ENCODE measurements at places on chromosomes 3 and 15.

DNA sequence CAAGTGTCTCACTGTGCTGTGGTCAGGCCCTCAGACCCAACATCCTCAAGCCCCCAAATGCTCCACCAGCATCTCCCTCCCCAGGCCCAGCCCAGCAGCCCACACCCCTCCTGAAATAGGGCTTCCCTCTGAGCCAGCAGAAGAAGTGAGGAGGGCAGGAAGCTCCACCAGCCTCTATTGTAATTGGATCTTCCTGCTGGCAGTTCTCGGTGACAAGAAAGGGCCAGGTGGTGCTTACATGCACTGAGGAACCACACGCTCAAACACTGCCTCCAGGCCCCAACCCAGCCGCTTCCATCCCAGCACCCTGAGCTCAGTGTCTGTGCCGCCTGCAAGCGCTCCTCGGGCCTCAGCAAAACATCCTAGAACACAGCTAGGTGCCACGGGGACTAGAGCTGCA, 96.7 kb downstream of the ATP10A start:
- no peak for DNase-seq

DNA sequence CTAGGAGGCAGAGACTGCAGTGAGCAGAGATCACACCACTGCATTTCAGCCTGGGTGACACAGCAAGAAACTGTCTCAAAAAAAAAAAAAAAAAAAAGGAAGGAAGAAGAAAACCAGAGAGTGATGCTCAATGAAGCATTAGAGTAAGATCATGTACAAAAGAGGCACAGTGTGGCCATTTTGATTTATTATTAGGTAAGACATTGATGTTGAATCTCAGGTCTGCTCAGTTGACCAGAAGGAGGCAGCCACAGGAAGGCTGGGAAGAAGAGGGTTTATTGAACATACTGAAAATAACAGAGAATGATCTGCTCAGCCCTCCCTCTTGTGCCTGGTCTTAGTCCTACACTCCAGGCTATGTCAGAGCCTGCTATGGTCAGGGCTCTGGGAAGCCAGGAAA, 15.6 kb downstream of the LRRK1 start:
- DNase-seq: no peak

DNA sequence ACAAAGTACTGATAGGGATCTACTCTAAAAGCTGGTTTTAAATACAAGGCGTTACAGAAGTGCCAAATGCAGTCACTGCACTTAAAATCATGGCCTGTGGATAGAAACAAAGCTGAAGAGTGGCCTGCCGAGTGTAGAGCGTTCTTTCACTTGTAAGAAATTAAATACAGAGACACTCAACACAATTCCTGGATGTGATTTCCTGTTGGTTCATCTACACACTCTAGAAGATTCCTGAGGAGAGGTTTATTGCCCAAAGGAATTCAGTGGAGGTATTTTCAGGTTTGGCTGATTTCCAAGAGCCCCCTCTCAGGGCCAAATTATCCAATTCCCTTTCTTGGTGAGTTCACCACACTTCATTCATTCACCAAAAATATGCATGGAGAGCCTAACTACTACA, 200.3 kb upstream of the IL12A start:
- DNase-seq: no peak

- DNase-seq: no peak
These were observed 159.5 kb upstream of the TBC1D5 start for GRCh38 chr3:17901893-17902292.

DNA sequence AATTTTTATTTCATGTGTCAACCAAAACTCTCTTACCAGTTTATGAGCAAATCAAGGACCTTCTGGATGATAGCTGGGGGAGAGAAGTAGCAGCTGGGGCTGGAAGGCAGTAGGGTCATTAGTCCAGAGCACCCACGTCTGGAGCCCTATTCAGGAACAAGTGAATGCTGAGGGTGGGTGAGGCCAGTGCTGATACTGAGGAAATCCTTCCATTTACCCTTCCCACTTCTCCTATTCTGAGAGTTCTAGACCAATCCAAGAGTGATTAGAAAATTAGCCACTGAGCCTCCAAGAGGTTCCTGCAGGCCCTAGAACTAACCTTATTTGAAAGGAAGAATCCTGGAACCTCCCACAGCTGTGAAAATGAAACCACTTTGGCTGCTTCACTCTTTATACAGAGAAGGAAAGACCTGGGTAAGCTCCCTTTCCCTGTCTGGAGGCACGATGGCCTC, 46.2 kb upstream of the VILL start:
- DNase-seq: peak; percentile 23

GRCh38 chr3:10351013-10351735, 30.3 kb upstream of the SEC13 start:
- DNase-seq: no peak

- no peak for DNase-seq
These were observed 27.8 kb upstream of the RPL32 start for GRCh38 chr3:12869035-12869621.

DNA sequence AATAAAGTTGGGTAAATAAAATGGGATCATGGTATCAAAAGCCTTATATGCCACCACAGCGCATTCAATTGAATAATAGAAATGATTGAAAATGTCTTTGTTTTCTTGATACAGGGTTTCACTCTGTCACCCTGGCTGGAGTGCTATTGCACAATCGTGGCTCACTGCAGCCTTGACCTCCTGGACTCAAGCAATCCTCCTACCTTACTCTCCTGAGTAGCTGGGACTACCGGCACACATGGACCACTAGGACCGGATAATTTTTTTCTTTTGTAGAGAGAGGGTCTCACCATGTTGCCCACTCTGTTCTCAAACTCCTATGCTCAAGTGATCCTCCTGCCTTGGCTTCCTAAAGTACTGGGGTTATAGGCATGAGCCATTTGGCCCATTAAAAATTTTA, 33.8 kb upstream of the BBX start:
- no peak for DNase-seq

DNA sequence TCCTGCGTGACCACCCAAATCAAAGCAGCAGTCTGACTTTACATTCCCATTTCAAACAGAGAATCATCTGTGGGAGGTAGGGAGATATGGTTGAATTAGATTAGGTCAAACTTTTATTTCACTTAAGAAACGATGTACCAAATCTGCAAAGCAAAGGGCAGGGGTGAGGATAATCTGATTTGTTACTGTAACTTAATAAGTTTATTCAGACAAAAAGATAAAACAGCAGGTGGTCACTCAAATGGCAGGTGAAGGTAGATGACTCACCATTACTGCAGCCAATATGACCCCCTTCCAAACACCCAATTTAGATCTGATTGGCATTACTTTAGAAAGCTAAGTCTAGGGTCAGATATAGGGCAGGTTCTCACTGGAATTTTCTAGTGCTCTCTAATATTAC, 651.0 kb upstream of the NAALADL2 start:
- DNase-seq: no peak

- no peak for DNase-seq
These were observed 794.8 kb downstream of the MCTP2 start for GRCh38 chr15:95025924-95026728.

GRCh38 chr3:158159714-158160113, 49.8 kb downstream of the RSRC1 start:
- no peak for DNase-seq

GRCh38 chr3:187040516-187041361, 98.6 kb downstream of the RPL39L start:
- no peak for DNase-seq

DNA sequence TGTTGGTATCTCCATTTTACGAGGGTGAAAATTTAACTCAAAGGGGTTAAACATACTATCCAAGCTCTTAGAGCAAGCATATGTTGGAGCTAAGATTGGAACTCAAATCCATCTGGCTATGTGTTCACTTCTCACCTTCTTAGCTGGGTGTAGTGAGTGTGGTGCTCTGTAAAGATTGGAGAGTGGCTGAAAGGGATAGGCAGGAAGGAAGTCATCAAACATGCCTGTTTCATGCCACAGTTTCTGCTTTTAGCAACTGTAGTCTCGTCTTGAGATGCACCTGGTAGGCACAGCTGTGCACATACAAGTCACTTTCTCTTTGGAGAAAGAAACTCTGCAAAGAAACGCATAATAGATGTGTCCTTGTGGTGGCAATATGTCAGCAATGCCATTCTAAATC, 189.1 kb upstream of the MDFIC2 start:
- no peak for DNase-seq

DNA sequence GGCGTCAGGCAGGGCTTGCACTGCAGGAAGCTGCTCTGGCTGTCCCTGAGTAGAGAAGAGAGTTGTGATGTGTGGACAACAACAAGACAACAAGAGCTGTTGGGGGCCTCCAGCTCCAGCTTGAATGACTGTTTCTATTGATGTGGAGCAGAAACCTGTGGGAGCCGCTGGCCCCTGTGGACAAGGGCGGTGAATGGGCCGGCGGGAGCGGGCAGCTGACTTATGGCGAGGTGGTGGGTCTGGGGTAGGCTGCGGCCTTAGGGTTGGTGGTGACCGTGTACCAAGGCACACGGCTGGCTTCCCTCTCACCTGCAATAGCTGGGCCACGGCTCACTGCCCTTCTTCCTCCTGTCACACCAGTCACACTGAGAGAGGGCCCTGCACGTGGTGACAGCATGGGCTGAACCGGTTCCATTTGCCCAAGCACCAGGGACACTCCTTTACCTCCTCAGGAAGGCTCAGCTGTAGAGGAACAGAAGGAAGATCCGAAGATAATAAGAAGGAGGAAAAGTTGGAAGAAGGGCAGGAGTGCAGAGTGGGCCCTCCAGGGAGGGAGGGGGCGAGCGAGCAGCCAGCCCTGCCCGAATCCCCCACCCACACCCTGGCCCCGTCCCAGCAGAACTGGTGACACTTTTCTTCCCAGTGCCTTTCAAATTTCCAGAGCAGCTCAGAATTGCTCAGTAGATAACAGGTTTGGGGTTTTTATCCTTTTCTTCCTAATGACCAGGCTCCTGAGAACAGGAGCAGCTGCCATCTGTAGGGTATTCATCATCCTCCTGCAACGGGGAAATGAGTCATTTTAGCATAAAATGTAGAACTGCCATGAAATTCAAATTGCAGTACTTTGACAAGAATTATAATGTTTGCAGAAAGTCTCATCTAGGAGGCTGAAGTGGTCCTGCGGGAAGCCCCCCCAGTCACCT, 136.9 kb downstream of the TJP1 start:
- no peak for DNase-seq

GRCh38 chr3:172840913-172841312, 90.4 kb downstream of the ECT2 start:
- DNase-seq: no peak

GRCh38 chr3:116678853-116679252, 30.7 kb upstream of the TUSC7 start:
- no peak for DNase-seq

- no peak for DNase-seq
These were observed 102.7 kb upstream of the CHD2 start for GRCh38 chr15:92797168-92798052.

DNA sequence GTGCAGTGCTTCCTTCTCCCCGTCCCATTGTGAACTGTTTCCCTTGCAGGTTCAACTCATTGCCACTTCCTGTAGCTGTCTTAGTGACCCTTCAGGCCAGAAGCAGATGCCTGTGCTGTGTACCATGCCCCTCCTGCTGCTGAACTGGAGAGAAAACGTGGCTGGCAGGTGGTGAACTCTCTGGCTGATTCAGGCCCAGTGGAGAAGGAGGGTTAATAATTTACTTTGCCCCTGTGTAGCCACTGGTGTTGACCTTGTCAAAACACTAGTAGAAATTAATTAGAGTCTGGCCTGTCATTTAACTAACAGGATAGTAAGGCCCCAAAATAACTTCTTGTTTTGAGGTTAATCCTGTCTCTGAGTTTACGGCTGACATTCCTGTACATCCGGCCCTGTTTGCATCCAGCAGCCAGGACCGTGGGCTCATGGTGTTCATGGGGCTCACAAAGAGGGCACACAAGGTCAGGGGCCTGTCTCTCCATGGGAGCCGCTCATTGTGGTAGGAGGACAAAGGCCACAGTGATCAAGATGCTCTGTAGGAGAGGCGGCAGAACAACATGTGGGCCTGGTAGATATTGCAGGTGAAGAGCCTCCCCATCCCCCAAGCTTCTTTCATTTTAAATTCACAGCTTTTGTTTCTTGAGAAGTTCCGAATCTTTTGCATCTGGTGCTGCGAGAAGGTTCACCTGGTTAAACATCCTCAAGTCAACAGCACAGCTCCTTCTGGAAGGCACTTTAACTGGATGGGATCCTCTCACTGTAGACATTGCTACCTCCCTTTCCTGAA, 101.6 kb downstream of the CGNL1 start:
- no peak for DNase-seq

DNA sequence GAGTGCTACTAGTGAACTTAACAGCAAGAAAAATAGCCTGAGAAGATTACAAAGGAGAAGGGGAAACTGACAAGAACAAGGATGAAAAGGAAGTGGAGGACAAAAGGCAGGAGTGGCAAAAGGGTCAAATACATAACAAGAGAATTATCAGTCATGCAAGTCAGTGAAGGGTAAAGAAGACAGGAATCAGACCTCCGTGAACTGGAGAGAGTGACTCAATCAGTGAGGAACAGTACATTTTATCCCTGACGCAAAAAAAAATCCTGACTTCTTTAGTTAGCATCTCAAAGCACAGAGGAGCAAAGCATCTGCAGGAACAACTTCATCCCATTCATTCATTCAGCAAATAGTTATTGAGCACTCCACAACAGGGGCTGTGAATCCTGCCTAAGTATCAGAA, 97.8 kb downstream of the SST start:
- DNase-seq: no peak

GRCh38 chr3:94673876-94674275, 611.0 kb downstream of the NSUN3 start:
- no peak for DNase-seq

- no peak for DNase-seq
These were observed 13.9 kb downstream of the CRYBG3 start for GRCh38 chr3:97835761-97836160.

GRCh38 chr3:44439499-44440295, 37.8 kb downstream of the ZNF445 start:
- DNase-seq: no peak

- DNase-seq: no peak
These were observed 9.3 kb upstream of the TARS3 start for GRCh38 chr15:101733545-101733944.

- no peak for DNase-seq
These were observed 23.2 kb downstream of the SHC4 start for GRCh38 chr15:48940508-48940907.

All from DMS 273 treated with DMSO at 0.1 percent for 48 hours (cell line).